Effector memory CD4-positive, alpha-beta T cell (primary cell): ENCODE measurements at places on chromosomes 2 and 18.
A peak's percentile ranks its signal among the peaks of the same experiment; 100 is the strongest.

GRCh38 chr18:28124131-28125029 is 52.5 kb downstream of the CDH2 start:
- no peak for DNase-seq
- H3K27me3 ChIP-seq: no peaks in the 10 kb centered on the region
- no peak overlapping the region for H3K4me3 ChIP-seq
- no peaks in the 10 kb centered on the region for H3K4me1 ChIP-seq

GRCh38 chr2:19225126-19225525 is 133.3 kb downstream of the OSR1 start:
- no peaks in the 10 kb centered on the region for H3K4me1 ChIP-seq
- no peak for DNase-seq
- H3K27me3 ChIP-seq: no peaks in the 10 kb centered on the region
- H3K4me3 ChIP-seq: no peak overlapping the region

DNA sequence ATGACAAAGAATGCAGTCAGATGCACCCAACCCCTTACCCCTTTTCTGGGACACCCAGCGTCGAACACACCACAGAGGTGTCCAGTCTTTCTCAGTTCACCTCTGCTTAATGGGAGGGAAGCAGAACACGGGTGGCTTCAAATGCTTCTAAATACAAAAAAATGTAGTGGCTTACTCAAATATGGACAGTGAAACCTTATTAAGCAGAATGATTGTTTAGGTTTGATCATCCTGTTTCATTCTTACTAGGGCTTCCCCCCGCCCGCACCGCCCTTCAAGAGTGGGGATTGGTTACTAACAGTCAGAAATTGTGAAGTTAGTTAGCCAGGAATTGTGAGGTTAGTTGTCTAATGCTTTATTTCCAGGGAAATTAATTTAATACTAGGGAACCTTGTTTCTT is 21.6 kb downstream of the ATG16L1 start:
- DNase-seq: no peak
- H3K4me3 ChIP-seq: no peak overlapping the region
- peaks cover 34% of the 10 kb centered on the region for H3K4me1 ChIP-seq
- no peak overlapping the region for H3K27ac ChIP-seq

- peaks cover 13% of the 10 kb centered on the region for H3K4me1 ChIP-seq
- no peak for DNase-seq
- H3K27ac ChIP-seq: no peak overlapping the region
- no peaks in the 10 kb centered on the region for H3K36me3 ChIP-seq
- no peaks in the 10 kb centered on the region for H3K27me3 ChIP-seq
- H3K4me3 ChIP-seq: no peak overlapping the region
Observed at GRCh38 chr2:85990084-85990483, 101.3 kb upstream of the ST3GAL5 start.

GRCh38 chr2:176935543-176936102 is 277.0 kb upstream of the HNRNPA3 start:
- no peaks in the 10 kb centered on the region for H3K27me3 ChIP-seq
- H3K27ac ChIP-seq: no peak overlapping the region
- no peaks in the 10 kb centered on the region for H3K36me3 ChIP-seq
- no peak overlapping the region for H3K4me3 ChIP-seq
- no peaks in the 10 kb centered on the region for H3K4me1 ChIP-seq
- no peak for DNase-seq

GRCh38 chr2:16900405-16901025 is 234.9 kb upstream of the CYRIA start:
- H3K27me3 ChIP-seq: no peaks in the 10 kb centered on the region
- H3K4me1 ChIP-seq: no peaks in the 10 kb centered on the region
- no peaks in the 10 kb centered on the region for H3K36me3 ChIP-seq
- no peak for DNase-seq
- H3K27ac ChIP-seq: no peak overlapping the region

DNA sequence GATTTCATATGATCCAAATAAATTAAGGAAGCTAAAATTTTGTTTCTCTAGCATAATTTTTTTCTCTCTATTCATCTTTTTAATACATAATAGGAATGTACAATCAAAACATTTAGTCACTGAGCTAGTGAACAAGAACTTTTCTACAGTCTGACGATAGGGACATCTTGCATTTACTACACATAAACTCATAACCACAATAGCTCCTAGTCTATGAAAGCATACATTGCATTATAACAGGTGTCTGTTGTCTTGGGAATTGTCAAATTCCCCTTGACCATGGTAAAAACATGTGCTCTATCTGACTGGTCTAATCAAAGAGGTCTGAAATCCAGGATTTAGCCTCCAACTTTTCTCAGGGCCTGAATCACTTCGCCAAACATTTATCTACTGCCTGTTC is 144.8 kb downstream of the FAM124B start:
- peaks cover 3% of the 10 kb centered on the region for H3K27me3 ChIP-seq
- H3K27ac ChIP-seq: no peak overlapping the region

DNA sequence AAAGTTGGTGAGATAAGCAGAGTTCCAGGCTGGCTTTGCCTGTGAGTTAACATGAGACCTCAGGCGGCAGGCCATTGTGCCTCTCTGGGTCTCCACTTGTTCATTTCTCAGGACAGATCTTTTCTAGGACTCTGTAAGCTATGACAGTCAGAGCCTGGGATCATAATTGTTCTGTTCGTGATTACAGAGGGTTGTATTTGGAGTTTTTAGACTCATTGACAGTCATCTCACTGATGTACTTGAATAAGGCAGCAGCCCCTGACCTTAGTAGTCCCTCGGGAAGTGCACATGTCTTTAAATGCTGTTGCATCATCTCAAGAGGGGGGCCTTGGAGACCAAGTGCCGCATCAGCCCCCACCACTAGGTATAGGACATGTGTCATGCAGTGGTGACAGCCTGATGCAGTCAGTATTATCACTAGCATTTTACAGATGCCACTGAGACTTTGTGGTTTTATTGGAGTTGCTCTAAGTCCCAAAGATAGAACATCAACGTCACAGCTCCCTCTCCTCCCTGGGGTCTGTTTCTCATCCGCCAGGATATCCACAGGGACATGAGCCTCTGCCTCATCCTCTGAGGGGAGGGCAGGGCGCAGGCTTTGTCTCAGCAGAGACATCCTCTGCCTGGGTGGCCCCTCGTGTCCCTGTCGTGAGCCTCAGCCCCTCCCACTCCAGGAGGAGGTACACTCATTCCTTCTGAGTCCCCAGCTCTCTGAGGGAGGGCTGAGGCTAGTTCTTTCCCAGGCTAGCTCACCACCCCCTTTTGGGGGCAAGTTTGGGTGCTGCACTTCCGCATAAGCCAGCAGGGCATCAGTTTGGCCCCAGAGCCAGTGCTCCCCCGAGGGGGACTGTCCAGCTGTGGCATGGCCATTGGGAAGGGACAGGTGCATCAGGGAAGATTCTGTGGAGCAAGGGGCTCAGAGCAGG is 14.1 kb downstream of the GLI2 start:
- no peaks in the 10 kb centered on the region for H3K27me3 ChIP-seq
- no peak overlapping the region for H3K27ac ChIP-seq
- no peak overlapping the region for H3K4me3 ChIP-seq
- no peaks in the 10 kb centered on the region for H3K4me1 ChIP-seq
- DNase-seq: no peak

DNA sequence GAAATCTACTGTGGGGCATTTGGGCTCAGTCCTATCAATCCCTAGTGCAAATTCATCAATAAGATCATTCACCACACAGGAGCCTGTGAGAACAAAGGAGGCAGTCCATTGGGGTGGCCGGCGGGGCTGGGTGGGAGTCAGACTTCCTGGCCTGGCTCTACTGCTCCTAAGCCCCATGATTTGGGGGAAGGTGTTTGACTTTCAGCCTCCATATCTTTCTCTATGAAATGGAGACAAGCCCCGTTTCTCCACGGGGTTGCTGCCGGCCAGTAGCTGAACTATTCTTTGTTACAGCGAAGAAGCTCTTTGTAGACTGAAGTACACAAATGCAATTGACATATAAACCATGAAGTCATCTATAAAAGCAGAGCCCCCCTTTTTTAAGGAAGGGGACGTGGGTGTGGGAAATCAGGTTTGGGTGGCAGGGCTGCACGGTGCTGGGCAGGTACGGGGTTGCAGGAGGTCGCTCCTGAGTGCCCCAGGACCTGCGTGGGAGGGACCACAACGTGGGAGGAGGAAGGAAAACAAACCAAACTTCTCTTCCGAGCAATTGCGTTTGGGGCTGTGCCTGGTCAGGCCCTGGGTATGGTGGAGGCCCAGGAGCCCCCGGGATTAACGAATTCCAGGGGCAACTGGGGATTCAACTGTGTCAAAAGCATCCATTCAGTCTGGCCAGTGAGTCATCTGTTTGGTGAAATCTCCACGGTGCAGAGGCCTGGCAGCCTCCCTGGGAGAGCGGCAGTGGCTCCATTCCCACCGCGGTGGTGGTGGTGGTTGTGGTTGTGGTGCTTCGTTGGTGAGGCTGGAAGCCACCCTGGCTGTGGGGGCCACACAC is 18.2 kb downstream of the FBLN7 start:
- H3K4me1 ChIP-seq: peaks cover 23% of the 10 kb centered on the region
- H3K4me3 ChIP-seq: peak overlapping the region; percentile 47
- no peaks in the 10 kb centered on the region for H3K36me3 ChIP-seq
- H3K27ac ChIP-seq: peak overlapping the region; percentile 14
- DNase-seq: peak; percentile 26

- H3K27me3 ChIP-seq: no peaks in the 10 kb centered on the region
- no peaks in the 10 kb centered on the region for H3K4me1 ChIP-seq
- no peaks in the 10 kb centered on the region for H3K36me3 ChIP-seq
- H3K4me3 ChIP-seq: no peak overlapping the region
- H3K27ac ChIP-seq: no peak overlapping the region
Observed at GRCh38 chr2:11325961-11326676, 18.3 kb downstream of the ROCK2 start.

DNA sequence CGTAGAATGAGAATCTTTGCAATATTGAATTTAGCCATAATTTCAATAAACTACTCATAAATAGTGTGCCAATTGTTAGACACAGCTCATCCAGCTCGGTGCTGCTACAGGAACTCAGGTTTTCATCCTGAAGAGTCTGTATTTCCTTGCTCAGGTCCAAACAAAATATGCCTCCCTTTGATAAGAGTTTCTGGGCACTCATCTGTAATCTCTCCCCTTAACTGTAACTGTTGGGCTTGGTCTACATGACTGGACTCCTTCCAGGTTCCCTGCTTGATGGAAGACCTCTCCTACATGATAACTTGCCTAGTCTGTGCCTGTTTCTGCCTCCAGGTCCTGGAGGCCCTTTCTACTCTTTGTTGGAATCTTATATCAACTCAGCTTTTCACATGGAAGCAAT is 57.9 kb downstream of the GCA start:
- no peaks in the 10 kb centered on the region for H3K36me3 ChIP-seq
- no peaks in the 10 kb centered on the region for H3K27me3 ChIP-seq
- no peak overlapping the region for H3K4me3 ChIP-seq
- DNase-seq: no peak
- H3K4me1 ChIP-seq: no peaks in the 10 kb centered on the region

DNA sequence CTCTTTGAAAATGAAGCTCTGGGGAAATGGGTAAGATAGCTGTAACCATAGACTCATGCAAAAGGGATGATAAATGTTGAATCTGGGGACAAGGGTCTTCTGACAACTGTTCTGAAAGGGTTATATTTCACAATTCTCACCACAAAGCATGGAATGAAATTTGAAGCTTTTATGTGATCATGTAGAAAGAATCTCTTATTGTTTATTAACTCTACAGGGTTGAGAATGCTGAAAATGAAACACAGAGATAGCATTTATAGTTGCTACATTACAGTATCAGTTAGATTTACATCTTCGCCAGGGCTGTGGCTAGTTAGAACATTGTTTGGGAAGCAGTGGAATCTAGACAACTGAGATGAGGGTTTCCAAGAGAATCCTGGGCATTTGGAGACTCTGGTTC is 97.4 kb upstream of the LHCGR start:
- no peaks in the 10 kb centered on the region for H3K27me3 ChIP-seq
- H3K27ac ChIP-seq: no peak overlapping the region
- no peaks in the 10 kb centered on the region for H3K4me1 ChIP-seq
- no peaks in the 10 kb centered on the region for H3K36me3 ChIP-seq

- DNase-seq: peak; percentile 10
- H3K4me3 ChIP-seq: no peak overlapping the region
- H3K27me3 ChIP-seq: no peaks in the 10 kb centered on the region
- H3K27ac ChIP-seq: no peak overlapping the region
Observed at GRCh38 chr2:144459937-144460336, 60.0 kb downstream of the ZEB2 start.

- no peak overlapping the region for H3K27ac ChIP-seq
- no peak overlapping the region for H3K4me3 ChIP-seq
- no peaks in the 10 kb centered on the region for H3K27me3 ChIP-seq
- no peaks in the 10 kb centered on the region for H3K36me3 ChIP-seq
Observed at GRCh38 chr18:28736223-28736622, 559.3 kb upstream of the CDH2 start.

- H3K27ac ChIP-seq: no peak overlapping the region
- H3K27me3 ChIP-seq: no peaks in the 10 kb centered on the region
- no peak overlapping the region for H3K4me3 ChIP-seq
- no peak for DNase-seq
- H3K36me3 ChIP-seq: no peaks in the 10 kb centered on the region
Observed at GRCh38 chr2:96113367-96113677, 3.0 kb downstream of the ADRA2B start.

DNA sequence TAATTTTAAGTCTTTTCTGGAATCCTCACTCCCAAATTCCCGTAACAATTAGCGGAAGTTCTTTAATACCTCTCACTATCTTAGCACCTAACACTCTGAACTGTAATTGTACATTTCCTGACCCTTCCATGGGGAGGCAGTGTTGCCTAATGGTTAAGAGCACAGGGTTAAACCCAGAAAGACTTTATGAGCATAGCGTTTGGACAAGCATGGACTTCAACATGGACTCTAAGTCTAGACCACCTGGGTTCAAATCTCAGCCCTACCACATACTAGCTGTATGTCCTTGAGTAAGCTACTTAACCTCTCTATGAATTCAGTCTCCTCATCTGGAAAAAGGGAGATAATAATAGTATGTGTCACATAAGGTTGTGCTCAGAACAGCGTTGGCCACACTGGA is 13.0 kb downstream of the ANTXR1 start:
- H3K4me1 ChIP-seq: no peaks in the 10 kb centered on the region
- no peaks in the 10 kb centered on the region for H3K27me3 ChIP-seq
- no peaks in the 10 kb centered on the region for H3K36me3 ChIP-seq
- no peak for DNase-seq
- H3K27ac ChIP-seq: no peak overlapping the region
